Stimulated activated CD4-positive, alpha-beta T cell treated with anti-CD3 and anti-CD28 coated beads, Interleukin-1b, Interleukin-23, amount 100 ng/mL, for 1 hour (primary cell): ENCODE measurements at places on chromosomes 11 and 22.
A peak's percentile ranks its signal among the peaks of the same experiment; 100 is the strongest.

DNA sequence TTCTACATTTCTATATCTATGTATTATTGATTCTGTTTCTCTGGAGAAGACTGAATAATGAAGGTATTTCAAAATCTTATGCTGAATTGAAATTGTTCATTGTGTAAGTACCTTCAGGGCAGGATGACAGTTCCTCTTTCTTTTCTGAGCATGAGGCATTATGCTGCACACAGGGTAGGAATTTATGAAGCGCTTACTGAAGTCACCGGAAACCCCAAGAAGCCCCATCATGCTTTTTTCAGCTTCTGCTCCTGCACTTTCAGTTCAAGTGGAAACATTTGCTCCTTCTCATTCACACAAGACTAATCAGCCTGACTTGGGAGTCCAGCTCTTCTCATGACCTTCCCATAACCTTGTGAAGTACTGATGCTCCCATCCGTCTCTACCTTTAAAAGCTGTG, 314.7 kb upstream of the SORL1-AS1 start:
- DNase-seq = no peak

DNA sequence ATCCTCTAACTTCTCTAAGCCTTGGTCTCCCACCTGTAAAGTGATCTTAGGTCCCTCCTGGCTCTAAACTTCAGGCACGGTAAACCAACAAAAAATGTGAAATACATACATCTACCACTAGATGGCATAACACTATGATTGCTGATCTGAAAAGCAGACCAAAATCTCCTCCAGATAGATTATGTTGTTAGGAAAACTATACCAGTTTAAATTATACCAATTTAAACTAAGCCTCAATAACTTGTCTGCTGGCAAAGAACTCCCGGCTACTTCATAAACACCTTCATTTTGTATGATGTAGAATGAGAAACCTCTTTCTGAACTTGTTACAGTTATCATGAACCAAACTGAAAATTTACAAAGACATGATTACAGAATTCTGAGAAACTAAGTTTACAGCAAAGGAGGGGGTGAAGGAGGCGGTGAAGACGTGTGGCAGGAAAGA, 85.9 kb downstream of the SBF2 start:
- DNase-seq = no peak

GRCh38 chr11:32137869-32138268, 47.0 kb downstream of the RCN1 start:
- DNase-seq = no peak

GRCh38 chr22:19877626-19878339, 23.1 kb upstream of the GNB1L start:
- DNase-seq = no peak

GRCh38 chr11:70601861-70602538, 203.7 kb downstream of the CTTN start:
- no peak for DNase-seq

DNA sequence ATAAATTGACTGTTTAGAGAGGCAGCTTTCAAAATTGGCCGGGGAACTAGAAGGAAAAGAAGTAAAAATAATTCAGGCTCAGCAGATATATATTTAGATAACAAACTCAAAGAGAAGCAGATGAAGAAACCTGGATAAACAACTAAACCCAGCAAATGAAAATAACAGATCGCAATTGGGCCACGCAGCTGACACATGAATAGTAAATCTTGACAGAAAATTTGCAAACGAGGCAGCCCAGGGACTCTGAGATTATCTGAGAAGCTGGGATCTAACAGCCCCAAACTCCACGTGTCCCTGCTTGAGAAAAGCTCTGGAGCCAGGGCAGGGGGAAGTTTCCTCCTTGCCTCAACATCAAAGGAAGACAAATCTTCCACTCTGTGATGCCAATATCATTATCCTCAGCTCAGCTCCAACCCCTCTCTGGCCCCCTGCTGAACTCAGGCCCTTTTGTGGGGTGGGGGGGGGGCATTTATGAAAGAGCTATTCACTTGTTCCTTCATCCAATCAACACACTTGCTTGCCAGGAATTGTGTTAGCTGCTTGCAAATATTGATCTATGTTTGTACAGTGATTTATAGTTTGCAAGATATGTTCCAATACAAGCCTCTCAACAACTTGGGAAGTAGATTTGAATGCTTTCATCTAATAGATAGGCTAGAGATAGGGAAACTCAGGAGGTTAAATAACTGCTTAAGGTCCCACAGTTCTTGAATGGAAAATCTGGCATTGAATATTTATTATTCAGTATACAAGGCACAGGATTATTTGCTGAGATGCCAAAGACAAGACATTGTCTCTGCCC, 72.5 kb upstream of the C11orf87 start:
- DNase-seq = no peak

DNA sequence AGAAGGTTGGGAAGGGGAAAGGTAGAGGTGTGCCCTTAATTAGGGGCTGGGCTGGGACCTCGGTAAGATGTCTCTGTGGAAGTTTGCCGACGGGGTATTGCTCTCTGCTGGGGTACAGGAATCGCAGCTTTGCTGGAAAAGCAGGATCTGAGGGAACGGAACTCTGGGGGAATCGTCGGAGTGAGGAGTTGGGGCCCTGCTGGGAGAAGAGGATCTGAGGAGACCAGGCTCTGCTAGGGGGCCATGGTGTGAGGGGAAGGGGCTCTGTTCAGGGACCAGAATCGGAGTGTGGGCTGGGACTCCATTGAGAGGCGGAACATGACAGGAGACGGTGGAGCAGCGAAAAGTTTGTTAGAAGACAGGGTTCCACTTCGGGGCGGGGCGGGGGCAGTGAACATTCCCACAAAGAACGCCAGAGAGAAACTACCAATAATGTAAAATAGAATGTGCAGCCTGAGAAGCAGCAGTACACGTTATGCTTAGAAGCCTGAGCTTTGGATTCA, 456 bp downstream of the AAMDC start:
- DNase-seq = no peak

- DNase-seq = no peak
Observed at GRCh38 chr11:109806205-109806604, 287.0 kb upstream of the ZC3H12C start.

DNA sequence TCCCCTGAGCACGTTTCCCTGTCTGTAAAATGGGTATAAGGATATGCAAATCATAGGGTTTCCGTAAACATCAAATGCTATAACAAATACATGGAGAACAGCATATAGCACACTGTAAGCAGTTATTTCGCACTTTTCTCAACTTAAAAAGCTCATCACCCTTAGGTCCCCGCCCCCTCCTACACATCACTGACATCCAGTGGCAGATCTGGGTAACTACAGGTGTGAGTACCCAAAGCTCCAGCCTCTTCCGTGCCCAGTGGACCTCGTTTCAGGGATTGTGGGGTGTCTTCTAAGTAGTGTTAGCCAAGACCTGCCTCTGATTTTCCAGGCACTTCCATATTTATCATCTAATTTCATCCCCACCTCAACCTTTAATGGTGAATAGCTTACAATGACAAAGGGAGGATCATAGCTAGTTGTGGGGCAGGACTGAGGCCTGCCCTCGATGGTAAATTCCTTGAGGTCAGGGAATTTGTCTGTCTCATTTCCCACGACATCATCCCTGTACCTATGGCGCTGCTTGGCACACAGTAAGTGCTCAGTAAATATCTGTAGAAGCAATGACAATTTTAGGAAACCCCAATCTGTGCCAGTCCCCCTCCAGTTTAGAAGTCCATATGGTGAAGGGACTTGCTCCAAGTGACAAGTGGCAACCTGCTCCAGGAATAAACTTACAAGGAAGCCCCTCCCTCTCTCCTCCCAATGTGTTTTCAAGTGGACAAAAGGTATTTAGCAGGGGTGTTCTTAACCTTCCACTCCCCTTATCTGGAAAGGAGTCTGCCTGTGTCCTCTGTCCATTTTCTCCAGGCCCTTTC, 340.5 kb downstream of the TENM4 start:
- DNase-seq = no peak

DNA sequence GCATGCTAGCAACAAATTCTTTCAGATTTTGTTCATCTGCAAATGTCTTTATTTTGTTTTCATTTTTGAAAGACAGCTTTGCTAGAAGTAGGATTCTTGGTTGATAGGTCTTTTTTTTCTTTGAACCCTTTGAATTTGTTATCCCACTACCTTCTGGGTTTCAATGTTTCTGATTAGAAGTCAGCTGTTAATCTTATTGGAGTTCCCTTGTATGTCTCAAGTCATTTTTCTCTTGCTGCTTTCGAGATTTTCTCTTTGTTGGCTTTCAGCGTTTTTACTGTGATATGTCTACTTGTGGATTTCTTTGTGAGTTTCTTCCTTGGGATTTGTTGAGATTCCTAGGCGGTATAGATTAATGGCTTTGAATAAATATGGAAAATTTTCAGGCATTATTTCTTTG, 27.2 kb upstream of the MS4A8 start:
- DNase-seq = no peak

GRCh38 chr22:38350444-38351359, 33.5 kb upstream of the CSNK1E start:
- no peak for DNase-seq

DNA sequence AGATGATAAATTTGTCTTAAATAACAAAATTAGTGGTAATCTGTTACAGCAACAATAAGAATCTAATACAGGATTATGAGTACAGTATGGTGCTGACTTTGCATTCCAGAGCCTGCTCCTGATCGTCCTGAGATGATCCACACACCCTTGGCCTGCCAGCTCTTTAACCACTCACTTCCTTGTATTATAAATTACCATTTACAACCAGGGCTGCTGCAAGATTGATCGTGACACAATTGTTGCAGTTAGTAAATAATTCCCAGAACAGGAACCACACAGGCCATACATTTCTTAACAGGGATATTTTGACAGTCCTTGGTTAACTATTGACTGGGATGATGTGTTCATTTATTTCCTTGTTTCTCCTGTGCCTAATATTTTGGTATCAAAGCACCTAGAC, 3.8 kb upstream of the CBLIF start:
- DNase-seq = no peak

- DNase-seq = no peak
Observed at GRCh38 chr22:36337365-36338130, 50.2 kb downstream of the MYH9 start.

- no peak for DNase-seq
Observed at GRCh38 chr22:22976033-22976922, 88.7 kb downstream of the IGLL5 start.

GRCh38 chr11:5420993-5421392, 918 bp upstream of the OR51Q1 start:
- DNase-seq = no peak

DNA sequence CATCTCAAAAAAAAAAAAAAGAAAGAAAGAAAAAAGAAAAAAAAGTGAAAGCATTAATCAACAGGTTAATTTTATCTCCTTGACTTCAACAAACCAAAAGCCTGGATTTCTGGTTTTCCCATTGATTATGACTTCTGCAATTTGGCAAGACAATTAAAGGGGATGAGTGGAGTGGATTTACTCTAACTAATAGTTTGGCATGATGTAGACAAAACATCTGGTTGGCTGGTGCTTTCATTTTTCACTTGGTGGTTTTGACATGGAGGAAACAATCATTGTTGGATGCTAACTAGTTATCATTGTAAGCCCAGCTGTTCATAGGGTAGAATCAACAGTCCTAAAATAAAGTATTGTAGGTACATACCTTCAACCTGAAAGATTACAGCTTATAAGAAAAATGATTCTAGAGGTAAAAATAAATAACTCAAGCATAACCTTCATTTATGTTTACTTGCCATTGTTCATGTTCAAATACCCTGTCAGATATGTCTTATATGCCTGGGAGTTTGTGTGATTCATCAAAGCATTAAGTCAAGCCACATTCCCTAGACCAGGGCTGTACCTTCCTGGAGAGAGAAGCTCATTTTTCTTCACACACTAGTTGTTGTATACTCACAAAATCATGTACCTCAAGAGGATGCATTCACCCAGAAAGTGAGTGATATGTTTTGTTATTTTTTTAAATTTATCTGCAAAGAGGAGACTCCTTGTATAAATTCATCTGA, 15.1 kb downstream of the FIBIN start:
- no peak for DNase-seq

- no peak for DNase-seq
Observed at GRCh38 chr11:111445586-111445985, 66.5 kb upstream of the POU2AF1 start.

DNA sequence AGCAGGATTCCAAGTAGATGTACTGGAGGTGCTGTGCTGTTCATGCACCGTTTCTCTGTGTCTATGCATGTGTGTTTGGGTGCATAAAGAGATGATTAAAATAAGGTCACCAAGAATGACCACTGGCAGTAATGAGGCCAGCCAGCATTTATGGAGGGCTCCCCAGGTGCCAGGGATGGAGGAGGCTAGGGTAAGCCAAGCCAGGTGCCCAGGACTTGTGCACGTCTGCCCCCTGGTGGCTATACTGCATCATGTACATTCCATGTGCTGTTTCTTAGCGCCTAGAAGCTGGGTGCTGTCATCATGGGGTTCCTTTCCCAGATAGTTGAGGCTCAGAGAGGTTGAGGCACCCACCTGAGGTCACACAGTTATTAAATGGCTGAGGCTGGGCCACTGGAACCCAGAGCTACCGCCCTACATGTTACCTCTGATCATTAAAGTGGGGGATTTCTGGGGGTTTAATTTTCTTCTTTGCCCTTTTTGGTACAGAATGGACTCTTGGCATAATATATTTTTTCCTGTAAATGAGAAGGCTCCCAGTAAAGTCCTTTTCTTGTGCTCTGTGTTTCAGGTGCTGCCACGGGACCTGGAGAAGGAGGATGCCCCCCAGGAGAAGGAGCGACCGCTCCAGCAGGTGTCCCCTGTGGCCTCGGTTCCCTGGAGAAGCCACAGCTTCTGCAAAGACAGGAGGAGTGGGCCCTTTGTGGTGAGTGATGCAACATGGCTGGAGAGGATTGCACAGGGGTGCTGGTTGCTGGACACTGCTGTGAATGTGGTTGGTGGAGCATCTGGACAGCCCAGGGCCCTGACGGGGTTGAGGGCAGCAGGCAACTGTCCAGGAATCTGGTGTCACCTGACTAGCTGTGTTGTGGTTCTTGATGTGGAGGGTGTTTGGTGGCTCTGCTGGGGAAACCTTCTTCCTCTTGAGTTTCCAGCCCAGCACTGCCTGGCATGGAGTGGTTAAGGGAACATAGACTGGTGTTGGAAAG, 96.4 kb downstream of the KIAA1671 start:
- DNase-seq = peak; percentile 37

- DNase-seq = no peak
Observed at GRCh38 chr11:94958121-94958696, 15.1 kb downstream of the CWC15 start.

- no peak for DNase-seq
Observed at GRCh38 chr11:70836071-70836470, 416.3 kb downstream of the SHANK2 start.

DNA sequence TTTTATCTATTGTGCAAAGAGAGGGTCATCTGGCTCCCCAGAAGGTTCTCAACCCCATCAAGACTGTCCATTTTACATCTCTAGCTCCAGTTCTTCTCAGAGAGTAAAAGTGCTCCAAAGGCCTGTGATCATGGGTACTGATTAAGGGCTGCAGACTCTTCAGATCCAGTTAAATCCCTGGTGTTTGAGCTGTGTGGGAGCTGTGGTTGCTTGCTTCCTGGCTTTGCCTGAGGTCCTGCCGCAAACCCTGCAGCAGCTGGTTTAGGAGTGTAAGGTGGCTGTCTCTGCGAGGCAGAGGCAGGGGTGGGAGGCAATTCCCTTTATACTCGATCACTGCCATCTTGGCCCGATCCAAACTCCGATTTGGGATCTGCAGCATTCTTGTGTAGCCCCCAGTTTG, 1.2 kb downstream of the MRPL17 start:
- DNase-seq = no peak
